ENCODE measurements at places on chromosomes 11 and 22. TPM values are rescaled to one million over a fixed set of nuclear protein-coding genes. Genes with fewer than 3 reads are reported as not detected.
A peak's percentile ranks its signal among the peaks of the same experiment; 100 is the strongest.

GRCh38 chr11:69624293-69624692 lies 16.7 kb upstream of the CCND1 start:
- no peak overlapping the region for H3K4me3 ChIP-seq
- H3K4me1 ChIP-seq, result no peaks in the 10 kb centered on the region
- H3K27ac ChIP-seq, result no peak overlapping the region
- no peak for DNase-seq
- no peaks in the 10 kb centered on the region for H3K36me3 ChIP-seq

- H3K27me3 ChIP-seq, result no peaks in the 10 kb centered on the region
- peak overlapping the region; percentile 1 for H3K27ac ChIP-seq
- no peaks in the 10 kb centered on the region for H3K36me3 ChIP-seq
- no peak for DNase-seq
- H3K4me1 ChIP-seq, result no peaks in the 10 kb centered on the region
- H3K4me3 ChIP-seq, result no peak overlapping the region
Observed at GRCh38 chr11:126352934-126353801, 2.3 kb upstream of the ST3GAL4 start.

EXPH5 gene
- 1.4 TPM for total RNA-seq

- H3K27ac ChIP-seq, result no peak overlapping the region
- H3K4me1 ChIP-seq, result peaks cover 64% of the 10 kb centered on the region
- no peak overlapping the region for H3K4me3 ChIP-seq
- H3K36me3 ChIP-seq, result peaks cover 38% of the 10 kb centered on the region
Observed at GRCh38 chr11:60919956-60920355, 4.3 kb upstream of the TMEM132A start.

GRCh38 chr11:27795955-27796861 lies 96.0 kb upstream of the BDNF start:
- H3K27ac ChIP-seq, result no peak overlapping the region
- H3K27me3 ChIP-seq, result no peaks in the 10 kb centered on the region
- H3K36me3 ChIP-seq, result no peaks in the 10 kb centered on the region
- no peaks in the 10 kb centered on the region for H3K4me1 ChIP-seq
- DNase-seq, result no peak

All from right atrium auricular region (tissue), 2 donors.